Vagina (tissue), 2 donors: ENCODE measurements at places on chromosomes 12 and 14.

- no peak for DNase-seq
These were observed 248.0 kb upstream of the PDE3A start for GRCh38 chr12:20120403-20120725.

DNA sequence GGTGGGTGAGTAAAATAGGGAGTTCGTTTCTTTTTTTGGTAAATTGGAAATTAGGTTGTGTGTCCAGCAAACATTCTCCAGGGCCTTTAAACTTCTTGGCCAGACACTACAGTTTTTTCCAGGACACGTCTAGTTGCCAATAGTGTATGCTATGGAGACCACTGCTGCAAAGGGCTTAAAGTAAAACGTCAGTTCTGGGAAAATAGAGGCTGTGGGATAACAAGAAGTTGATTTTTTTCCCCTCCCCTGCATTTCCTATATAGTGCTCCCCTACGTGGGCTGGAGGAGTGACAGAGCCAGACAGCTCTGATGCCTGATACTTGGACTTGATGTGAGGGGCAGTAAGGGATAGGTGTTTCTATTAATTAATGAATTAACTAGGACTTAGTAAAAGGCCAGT lies 2.4 kb downstream of the ACVR1B start:
- DNase-seq, result no peak

DNA sequence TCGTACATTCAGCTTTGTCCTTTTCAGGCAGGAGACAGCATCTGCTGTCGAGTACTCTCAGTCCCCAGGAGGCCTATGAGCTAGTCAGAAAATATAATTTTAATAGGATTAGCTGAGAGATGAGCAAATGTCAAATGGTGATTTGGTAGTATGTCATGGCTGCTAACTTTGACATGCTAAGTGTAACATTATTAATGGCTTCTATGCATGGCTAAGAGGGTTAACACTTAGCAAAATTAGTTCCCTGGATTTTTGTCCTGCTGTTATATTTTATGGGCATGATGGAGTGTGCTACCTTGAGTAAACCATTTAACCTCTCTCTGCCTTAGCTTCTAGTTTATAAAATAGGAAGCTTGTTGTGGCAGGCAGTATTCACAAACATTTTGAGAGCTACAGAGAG lies 2.9 kb upstream of the PCNX1 start:
- no peak for DNase-seq

GRCh38 chr12:77152623-77153193 lies 87.3 kb upstream of the E2F7 start:
- no peak for DNase-seq

DNA sequence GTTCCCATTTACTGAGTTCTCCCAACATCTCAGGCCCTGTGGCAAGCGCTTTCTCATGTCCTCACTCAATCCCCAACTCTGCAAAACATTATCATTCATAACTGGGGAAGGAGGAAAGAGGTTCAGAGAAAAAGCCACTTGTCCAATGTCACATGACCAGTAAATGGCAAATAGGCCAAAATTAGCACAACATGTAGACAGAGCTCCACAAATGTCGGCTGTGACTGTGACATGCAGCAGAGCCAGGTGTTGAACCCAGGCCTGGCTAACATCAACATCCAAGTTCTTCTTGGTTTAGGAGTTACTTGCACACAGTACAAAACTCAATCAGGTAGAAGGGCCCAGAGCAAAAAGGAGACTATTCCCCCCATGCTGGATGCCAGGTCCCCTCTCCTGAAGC lies 10.8 kb downstream of the KCTD10 start:
- no peak for DNase-seq

DNA sequence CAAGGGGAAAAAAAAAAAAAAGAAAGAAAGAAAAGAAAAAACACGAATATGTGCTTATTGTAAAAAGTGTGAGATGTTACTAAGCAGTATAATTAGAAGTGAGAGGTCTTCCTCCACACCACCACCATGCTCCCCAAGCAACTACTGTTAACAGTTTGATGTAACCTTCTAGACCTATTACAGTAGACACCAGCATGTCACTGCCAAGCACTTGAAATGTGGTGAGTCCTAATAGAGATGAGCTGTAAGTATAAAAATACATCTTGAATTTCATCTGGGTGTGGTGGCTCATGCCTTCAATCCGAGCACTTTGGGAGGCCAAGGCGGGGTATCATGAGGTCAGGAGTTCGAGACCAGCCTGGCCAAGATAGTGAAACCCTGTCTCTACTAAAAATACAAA lies 8.1 kb upstream of the SNRNP35 start:
- DNase-seq, result no peak

DNA sequence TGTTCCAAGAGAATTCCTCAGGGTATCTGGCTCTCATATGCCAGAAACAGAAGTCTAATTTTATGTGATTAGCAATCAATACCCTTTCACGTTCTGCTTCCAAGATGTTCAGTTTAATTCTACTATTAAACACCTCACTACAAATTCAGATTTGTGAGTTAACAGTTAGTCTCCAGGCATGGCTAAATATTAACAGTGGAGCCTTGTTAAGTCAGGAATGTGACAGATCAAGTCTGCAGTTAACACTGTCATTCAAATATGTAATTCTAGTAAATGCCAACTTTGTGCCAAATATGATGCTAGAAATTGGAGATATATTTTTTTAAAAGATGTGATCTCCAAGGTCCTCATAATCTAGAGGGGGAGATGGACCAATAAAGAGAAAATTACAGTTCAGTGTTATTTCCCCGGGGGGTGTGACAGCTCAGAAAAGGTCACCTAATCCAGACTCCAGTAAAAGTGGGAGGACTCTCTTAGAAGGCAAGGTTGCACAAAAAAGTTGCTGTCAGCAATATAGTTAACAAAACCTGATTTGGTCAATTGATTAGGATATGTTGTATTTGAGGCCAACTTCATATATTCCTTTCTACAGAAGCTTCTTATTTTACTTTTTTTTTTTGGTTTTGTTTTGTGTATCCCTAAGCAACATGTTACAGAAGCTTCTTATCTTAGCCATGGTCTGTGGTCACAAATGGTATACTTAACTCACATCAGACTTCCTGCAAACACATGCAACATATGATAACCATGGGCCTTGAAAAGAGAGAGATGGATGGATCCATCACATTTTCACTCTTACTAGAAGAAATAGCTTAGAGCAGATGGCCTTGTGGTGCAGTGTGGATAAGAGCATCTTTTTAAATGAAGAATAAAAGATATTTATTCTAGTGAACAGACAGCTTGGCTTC lies 18.4 kb upstream of the RNU6-7 start:
- no peak for DNase-seq

DNA sequence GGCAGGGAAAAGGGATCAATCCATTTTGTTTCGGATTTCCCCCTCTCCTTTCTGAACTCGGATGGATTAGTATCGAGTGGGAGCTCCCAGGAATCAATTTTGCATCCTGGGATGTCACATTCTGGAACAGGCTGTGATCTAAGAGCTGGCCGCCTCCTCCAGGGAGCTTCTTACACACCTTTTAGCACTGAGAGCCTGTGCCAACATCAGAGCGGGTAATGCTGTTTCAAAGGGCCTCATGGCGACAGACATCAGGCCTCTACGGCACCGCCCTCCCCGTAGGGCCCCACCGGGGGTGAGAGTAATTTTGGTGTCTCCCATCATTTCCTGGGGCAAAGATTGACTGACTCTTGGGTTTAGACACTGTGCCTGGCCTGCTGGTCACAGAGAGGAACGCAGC lies 2.7 kb downstream of the GALNT9 start:
- no peak for DNase-seq

GRCh38 chr12:56487448-56488040 lies 417 bp downstream of the GLS2 start:
- DNase-seq, result no peak

- no peak for DNase-seq
These were observed 165.2 kb downstream of the VRK1 start for GRCh38 chr14:96962337-96962736.

DNA sequence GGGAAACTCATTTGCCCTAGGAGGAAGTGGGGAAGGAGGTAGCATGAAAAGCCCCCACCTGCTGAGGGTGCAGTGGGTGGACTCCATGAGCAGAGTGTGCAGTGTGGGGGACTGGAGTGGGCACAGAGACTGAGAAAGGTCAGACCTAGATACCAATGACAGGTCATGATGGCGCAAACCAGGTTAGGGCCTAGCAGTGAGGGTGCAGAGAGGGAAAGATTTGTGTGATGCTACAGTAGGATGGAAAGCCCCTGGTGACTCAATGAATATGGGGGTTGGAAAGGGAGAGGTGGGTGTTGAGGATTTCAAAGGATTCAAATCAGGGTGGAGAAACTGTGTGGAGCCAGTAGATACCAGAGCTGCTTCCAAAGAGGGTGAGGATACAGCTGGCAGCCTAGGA lies 319.2 kb downstream of the DPF3 start:
- DNase-seq, result no peak

DNA sequence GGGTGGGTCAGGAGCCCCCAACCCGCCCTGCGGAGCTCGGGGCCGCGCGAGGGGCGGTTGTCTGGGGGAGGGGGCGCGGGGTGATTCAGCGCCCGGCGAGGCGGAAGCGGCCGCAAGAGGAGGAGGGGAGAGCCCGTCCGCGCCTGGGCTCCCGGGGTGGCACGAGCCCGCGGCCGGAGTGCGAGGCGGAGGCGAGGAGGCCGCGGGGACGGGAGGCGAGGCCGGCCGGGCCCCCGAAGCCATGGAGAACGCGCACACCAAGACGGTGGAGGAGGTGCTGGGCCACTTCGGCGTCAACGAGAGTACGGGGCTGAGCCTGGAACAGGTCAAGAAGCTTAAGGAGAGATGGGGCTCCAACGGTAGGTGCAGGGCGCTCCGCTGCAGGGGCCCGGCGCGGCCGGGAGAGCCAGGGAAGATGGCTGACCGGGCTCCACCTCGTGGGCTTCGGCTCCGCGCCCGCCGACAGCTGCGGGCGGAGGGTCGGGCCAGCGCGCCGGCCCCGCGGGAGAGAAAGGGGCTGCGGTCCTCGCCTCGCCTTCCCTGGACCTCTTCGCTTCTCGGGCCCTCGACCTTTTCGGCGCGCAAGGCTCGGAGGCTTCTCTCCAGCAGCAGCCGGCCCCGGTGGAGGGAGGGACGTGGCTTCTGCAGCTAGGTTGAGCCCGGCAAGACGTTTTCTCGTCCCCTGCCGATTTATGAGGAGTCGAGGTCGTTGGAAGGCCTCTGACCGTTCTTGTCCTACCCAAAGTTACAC lies 677 bp downstream of the ATP2A2 start:
- DNase-seq, result no peak

DNA sequence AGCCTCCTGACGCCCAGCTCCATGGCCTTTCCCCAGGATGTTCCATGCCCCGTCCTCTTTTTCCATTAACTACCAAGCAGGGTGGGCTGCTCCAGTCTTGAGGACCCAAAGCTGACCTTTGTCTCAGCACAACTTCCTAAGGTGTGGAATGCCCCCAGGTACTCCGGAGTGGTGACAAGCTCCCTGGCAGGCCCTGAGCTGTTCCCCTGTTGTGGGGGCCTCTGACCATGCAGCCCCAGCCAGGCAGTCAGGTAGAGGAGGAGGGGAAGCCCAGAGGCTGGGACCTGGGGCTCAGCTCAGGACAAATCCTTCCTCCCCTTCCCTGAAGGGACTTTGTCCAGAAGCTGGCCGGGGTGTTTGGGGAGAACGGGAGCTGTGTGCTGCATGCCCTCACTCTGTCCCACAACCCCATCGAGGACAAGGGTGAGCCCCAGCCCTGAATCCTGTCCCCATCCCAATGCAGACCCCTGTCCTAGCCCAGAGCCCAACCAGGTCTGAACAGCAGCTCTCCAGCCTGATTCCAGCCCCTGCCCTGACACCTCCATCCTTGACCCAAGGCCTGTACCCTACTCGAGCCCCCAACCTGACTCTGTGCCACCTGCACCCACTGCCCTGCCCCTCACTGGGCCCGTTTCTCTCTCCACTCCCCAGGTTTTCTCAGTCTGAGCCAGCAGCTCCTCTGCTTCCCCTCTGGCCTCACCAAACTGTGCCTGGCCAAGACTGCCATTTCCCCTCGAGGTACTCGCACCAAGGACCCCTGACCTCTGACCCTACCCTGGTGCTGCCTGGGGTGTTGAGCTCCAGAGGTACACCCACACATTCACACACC lies 4.4 kb downstream of the CARMIL3 start:
- no peak for DNase-seq

GRCh38 chr14:67574156-67574555 lies 25.9 kb downstream of the PIGH start:
- no peak for DNase-seq

DNA sequence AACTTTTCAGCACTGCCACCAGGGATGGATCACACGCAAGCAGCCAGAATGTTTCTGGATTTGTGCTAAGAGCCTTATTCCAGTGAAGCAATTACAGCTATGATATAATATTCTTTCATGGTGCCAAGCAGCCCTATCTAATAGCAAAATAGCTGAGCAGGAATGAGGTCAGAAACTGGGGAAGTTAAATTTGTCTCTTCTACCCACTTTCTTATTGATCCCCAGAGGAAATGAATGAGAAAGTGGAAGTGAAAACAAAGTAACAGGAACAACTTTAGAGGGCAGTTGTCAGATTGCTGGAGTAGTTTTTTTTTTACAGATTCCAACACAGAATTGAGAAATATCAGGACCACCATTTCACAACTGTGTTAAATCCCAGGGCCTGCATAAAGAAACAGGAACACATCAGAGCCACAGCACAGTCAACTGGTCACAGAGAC lies 44.8 kb downstream of the GCH1 start:
- DNase-seq, result no peak

GRCh38 chr12:42213954-42214426 lies 24.1 kb downstream of the YAF2 start:
- no peak for DNase-seq

DNA sequence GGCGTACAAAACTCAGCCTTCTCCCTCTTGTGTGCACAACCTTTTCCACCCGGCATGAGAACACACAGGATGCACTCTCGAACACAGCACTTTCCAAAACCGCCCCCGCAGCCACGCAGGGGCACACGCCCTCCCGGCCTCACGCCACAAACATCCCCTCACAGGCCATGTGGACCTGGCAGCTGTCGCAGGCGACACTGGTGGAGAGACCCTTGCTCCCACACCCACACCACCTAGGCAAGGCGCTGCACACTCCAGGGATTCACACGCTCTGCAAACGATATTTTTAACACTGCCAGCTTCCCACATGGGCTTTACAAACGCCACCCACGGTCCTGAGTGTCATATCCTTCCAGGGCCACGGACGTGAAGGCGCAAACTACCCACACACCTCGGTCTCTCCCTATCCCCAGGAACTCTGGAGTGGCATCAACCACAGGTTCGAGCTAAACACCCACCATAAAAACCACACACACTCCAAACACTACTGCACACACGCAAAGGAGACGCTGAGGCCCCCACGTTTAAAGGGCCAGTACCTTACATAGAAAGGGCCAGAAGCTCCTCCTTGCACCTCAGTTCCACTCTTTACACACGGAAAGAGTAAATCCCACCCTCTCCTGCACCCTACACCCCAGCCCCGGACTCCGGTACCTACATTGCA lies 12.4 kb upstream of the ITGB7 start:
- no peak for DNase-seq
